ENCODE measurements at places on chromosomes 12 and 14.

- no peak for DNase-seq
These were observed 14.6 kb upstream of the DNAL1 start for GRCh38 chr14:73630009-73630780.

GRCh38 chr14:100364403-100364802, 41.3 kb downstream of the SLC25A47 start:
- no peak for DNase-seq

GRCh38 chr14:23445773-23446172, 10.3 kb upstream of the MYH7 start:
- DNase-seq, result no peak

- DNase-seq, result no peak
These were observed 98.6 kb upstream of the FKBP4 start for GRCh38 chr12:2696136-2696535.

DNA sequence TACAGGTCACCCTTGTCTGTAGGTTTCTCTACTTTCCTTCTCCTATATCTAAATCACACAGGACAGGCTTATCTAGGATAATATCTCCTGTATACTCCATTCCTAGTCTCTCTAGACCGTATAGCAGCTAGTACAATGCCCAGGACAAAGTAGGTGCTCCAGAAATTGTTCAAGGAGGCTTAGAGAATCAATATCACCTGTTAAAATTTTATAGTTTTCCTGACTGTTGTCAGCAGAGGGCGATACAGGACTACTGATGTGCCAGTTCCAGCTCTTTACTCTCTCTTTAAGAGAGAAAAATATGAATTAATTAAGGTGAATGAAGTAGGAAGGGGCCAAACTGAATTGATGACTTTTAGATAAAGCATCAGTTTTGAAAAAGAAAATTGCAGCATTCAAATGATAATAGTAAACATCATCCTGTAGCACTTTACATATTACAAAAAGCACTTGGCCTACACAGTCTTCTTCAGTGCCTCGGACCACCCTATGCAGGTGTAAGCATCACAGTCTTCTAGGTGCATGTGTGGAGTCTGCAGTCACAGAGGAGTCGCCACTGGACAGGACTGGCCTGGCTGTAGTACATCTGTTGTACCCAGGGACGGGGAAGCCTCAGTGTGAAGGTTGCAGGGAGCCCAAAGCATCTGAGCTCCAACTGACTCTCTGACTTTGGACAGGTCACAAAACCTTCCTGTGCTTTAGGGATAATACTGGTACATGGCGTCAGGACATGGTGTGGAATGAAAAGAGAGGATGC, 61.9 kb upstream of the MAX start:
- no peak for DNase-seq

DNA sequence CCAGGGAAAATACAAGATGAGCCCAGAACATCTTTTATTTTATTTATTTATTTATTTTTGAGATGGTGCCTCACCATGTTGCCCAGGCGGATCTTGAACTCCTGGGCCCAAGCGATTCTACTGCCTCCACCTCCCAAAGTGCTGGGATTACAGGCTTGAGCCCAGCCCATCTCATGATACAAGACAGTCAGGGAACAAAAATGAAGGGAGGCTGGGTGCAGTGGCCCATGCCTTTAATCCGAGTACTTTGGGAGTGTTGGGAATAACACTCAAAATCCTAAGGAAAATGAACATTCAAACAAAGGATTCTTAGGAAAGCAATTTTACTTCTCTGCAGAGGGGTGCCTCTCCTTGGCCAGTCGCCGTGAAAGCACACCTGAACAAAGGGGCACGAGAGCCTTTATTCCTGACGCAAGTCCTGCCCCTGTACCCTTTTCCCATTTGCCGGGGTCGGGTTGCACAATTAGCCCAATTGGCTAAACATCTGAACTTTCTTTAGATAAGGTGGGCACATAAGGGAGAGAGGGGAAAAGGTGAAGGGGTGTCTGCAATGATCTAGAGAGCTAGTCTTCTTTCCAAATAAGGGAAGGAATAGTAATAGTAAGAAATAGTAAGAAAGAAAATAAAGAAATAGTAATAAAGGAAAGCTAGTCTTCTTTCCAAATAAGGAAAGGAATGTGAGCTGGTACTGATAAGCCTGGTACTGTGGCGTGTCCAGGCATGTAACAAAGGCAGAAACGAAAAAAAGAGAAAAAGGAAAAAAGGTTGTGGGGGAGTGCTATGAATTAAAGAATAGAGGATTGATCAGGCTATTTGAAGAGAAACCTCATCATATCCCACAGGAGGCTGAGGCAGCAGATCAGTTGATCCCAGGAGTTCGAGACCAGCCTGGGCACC, 13.4 kb downstream of the NCAPD2 start:
- no peak for DNase-seq

DNA sequence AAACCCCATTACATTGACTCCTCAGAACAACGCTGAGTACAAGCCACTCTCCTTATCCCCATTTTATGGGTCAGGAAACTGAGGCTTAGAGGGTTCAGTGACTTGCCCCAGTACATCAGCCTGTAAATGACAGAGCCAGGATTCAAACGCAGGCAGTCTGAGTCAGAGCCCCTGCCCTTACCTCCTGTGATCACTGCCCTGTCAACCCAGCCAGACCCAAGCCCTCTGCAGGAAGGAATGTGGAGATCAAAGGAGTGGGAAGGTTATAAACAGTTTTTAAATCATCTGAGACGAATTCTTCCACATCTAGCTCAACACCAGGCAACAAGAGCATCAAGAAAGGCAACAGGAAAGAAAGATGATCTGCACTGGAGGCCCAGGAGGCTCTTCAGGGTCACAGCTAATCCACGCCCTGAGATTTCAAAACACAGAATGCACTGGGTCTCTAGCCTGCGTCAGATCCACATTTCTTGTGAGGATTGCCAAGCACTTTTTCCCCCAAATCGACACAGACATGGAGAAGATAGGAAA, 38.5 kb downstream of the SPTB start:
- no peak for DNase-seq
